Stimulated activated CD4-positive, alpha-beta T cell treated with anti-CD3 and anti-CD28 coated beads, TNF-alpha, amount 100 ng/mL, for 24 hours (primary cell): ENCODE measurements at places on chromosomes 7 and 10.

GRCh38 chr10:33661580-33662336 is 327.3 kb upstream of the NRP1 start:
- no peak for DNase-seq

DNA sequence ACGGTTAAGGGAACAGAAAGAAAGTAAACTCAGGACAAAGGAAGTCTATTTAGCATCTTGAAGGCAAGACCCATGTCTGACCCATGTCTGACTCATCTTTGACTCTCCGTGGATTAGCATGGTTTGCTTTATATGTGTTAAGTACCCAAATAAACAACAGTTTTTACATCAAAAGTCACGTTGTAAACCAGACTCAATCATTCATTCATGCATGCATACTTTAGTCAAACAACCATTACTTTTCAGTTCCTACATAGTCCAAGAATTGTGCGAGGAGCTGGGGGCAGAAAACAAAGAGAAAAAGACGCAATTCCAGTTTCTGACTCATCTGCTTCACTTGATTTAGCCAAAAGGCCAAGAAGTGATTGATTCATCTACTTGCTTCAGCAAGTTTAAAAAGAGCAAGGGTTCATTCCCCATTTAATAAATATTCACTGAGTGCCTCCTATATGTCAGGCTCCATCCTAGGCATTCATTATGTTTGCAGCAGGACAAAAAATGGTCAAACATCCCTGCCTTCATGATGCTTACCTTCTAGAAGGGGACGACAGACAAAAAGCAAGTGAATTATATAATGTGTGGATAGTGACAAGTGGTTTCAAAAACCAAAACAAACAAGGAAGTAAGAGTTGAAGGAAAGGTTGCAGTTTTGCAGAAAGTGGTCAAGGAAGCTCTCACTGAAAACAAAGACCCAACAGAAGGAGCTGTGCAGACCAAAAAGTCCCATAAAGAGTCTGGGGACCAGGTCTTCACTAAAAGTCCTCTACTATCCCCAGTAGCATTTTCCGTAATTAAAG is 116.2 kb downstream of the FAM107B start:
- DNase-seq = no peak

GRCh38 chr10:7408291-7409044 is 2.4 kb downstream of the SFMBT2 start:
- DNase-seq = peak; percentile 22

GRCh38 chr7:21948887-21949540 is 3.3 kb upstream of the CDCA7L start:
- no peak for DNase-seq

DNA sequence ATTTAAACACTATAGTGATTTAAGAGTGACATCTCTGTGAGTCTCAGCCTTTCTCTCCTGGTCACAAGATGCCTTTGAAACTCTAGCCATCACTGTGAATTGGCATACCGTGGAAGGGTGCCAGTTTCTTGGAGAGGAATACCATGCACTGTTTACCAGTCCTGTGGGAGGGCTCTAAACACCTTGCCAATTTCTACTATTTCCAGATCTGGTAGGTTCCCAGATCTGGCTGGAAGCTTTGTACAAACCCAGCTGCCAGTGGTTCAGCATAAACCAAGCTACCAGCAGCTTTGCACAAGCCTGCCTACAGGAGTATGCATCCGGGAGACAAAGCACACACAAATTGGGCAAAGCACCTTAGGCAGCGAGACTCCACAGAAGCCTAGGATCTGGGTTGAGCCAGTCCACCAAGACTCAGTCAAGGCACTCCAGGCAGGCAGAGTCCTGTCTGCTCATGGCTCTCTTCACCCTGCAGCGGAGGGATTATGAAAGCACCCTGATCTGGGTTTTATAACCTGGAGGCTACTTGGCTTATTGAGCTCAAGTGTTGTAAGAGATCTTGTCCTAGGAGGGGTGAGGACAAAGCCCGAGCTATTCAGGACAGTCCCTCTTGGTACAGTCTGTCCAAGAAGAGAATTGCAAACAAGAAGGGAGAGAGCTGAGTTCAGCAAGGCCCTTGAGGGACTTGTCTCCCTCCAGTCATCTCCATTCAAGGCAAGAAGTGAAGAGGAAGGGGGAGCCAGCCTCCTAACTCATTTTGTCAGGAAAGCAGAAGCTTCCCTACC is 23.6 kb downstream of the MCM10 start:
- no peak for DNase-seq

DNA sequence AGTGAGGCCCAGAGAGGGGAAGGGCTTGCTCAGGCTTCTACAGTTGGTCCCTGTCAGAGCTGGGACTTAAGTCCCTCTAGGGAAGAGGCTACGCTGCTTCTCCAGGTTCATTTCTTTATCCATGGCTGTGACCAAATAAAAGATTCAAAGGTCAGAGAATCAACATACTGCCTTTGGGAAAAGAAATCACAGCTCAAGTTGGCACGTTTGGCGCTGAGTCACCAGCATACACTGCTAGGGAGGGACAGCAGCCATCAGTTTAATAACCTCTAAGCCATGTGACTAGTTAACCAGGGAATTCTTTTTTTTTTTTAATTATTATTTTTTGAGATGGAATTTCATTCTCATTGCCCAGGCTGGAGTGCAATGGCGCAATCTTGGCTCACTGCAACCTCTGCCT is 28.4 kb upstream of the CRHR2 start:
- DNase-seq = no peak

DNA sequence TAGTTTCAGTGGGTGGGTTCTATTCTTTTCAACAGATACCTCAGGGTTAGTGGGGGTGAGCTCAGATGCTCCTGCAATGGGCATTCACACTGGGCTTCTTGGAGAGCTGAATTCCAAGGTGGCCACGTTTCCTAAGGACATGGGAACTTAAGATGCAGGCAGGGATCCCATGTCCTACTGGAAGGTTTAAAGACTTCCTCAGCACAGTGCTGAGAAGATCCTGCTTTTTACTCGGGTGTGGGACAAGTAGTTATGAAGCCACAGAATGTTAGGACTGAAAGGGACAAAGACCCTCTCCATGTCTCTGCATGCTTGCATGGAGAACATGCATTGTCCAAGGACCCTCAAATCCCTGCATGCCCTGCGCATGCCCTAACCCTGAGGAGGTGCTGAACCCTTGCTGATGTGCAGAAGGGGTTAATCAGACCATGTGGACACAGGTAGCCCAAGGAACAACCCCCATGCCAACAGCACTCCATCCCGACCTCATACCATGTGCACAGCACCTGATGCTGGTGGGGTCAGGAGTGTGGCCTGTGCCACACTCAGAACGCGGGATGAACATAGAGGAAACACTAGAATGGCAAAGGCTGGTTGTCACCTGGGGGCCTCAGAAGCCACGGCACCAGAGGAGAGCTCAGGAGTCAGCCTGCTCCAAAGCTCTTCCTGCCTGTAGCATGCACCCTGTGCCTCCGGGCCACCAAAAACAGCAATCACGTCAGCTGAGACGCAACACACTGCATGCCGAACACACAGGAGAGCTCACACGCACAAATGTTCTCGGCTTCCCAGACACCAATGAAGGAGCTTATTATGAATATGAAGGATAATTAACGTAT is 15.2 kb downstream of the IL2RA start:
- DNase-seq = no peak

DNA sequence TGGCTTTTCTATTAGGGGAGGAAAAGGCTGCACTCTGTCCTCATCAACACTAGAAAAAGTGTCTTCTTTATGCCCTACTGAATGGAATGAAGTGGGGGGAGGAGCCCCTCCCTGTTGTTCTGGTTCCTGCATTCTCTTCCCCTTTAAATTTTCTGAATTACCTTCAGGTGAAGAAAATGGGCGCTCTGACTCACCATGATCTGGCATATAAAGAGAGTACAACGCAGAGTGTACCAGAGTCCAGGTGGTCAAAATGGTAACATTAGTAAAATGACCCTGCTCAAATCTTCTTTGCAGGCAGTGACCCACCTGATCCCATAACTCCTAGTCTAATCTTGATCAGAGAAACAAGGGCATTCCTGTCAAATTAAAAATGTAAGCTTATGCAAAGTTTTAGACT is 80.7 kb downstream of the THSD7A start:
- DNase-seq = no peak

- DNase-seq = no peak
Measured at GRCh38 chr7:101884671-101885596, 67.5 kb downstream of the CUX1 start.

DNA sequence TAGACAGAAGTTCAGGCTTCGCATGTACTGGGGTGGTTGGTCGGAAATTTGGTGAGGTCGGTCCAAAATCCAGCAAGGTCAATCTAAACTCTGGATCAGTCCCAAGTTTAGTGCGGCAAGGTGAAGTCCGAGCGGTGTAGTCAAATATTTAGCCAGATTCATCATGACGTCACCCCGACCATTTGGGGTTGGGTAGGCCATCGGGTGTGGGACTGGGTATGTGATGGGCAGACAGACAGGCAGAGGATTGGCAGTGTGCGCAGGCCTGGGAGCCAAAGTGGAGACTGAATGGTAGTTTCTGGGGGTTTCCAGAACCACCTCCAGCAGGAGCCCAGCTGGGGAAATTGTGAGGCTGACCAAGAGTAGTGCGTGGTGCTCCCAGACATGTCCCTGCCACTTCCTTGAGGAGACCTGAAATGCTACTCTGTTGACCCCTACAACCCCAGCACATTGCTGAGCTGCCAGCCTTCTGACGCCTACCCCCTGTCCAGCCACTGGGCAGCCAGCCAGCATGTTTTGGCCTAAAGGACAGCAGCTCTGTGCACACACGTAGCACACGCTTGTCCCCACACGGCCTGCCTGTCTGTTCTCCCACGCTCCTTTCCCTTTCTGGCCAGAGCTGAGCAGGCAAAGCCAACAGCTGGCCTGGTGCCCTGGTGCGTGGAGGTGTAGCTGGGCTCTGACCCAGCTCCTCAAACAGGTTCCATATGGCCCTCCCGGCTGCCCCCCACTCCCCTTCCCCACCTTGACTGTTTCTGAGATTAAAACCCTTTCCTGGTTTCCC is 55.9 kb downstream of the FAM241B start:
- DNase-seq = no peak

GRCh38 chr7:22843681-22844309 is 21.1 kb upstream of the TOMM7 start:
- DNase-seq = no peak

DNA sequence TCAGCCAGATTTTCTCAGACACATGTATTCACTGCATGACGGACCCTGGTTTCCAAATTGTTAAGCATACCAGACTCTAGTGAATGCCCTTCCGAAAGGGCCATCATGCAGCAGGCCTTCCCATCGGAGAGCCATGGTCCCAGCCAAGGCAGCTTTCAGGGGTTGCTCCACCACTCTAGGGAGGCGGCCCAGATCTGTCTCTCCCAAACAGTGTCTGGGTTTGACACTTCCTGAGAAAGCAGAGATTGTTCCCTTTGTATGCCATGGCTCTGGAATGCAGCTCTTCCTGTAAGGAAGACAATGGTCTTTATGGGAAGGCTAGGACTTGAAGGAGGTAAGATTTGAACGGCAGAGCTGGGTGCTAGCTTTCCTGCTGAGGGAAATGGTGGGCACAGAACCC is 178.8 kb upstream of the BMPER start:
- no peak for DNase-seq

DNA sequence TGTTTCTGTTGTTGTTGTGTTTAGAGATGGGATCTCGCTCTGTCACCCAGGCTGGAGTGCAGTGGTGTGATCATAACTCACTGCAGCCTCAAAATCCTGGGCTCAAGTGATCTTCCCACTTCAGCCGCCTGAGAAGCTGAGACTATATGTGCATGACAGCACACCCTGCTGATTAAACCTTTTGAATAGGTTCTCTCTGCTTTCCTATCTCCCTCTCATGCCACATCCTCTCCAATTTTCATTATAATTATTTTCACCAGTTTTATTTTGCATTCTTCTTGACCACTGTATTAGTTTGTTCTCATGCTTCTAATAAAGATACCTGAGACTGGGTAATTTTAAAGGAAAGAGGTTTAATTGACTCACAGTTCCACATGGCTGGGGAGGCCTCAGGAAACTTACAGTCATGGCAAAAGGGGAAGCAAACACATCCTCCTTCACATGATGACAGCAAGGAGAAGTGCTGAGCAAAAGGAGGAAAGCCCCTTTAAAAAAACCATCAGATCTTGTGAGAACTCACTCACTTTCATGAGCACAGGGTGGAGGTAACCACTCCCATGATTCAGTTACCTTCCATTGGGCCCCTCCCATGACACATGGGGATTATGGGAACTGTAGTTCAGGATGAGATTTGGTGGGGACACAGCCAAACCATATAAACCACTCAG is 12.9 kb downstream of the AGK start:
- DNase-seq = peak; percentile 27

DNA sequence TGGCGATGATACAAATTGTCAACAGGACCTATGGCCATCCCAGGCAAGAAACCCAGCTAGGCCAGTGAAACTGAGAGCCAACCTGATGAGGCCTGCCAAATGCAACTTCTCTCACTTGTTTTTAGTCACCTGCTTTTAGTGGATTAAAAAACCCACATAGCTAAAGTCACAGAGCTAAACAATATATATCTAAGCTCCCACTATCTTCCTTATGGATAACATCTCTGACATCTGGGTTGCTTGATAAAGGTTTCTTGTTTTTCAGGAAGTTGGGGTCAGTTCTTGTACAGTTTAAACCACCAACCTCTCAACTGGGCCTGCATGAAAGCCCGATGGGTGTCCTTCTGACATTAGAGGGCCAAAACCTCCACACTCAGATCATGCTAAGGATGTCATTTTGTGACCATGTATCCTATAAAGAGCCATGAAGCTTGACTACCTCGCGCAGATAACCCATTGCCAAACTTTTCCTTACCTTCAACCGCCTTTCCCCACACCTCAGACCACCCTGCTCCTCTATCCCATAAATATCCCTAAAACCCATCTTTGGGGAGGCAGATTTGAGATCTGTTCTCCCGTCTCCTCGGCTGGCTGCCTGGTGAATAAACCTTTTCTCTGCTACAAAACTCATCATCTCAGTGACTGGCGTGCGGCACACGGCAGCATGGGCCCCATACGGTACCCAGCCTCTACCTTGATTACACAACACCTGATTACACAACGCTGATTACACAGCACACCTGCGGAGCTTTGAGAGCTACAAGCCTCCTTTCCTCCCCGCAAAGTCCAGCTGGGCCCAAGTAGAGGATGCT is 797 bp upstream of the STMP1 start:
- DNase-seq = no peak

GRCh38 chr10:101875068-101875688 is 31.6 kb upstream of the KCNIP2 start:
- DNase-seq = no peak

- no peak for DNase-seq
Measured at GRCh38 chr7:149733924-149734790, 39.2 kb downstream of the ZNF467 start.

DNA sequence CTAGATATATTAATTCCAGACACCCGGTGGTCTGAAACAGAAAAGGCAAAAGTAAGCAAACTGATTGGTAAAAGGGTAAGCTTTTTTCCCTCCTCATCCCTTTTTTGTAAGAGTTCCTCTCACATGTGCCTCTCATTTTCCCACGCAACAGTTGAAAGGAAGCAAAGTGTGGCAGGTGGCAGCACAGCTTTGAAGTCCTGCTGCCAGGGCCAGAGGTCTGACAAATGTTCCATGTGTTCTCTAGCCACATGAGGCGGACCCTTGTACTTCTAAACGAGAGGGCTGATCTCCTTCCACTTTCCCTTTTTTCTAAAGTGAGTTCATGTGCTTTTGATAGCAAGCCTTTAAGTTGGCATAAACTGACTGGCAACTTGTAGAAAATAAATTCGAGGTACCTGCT is 217.5 kb downstream of the POLR1F start:
- DNase-seq = no peak
